ENCODE measurements at places on chromosomes 4 and X.

DNA sequence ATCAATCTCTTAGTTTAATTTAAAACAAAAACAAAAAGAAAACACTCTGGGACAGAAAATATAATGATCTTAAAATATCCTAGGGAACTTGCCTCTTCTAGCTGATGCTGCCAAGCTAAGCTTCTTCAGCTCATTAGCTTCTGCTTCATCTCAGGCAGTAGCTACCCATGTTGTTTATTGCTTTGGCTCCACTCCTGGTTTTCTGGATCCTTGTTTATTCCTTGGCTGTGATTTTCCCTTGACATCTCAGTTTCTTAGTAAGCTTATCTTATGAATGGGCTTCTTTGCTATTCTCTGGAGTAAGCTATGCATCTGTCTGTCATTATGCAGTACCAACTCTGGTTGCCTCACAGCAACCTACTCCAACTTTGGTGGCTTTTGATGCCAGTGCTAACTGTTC, 5.1 kb upstream of the MTHFD2L start:
- no peak overlapping the region for H3K27ac ChIP-seq
- peaks cover 6% of the 10 kb centered on the region for H3K4me1 ChIP-seq
- no peaks in the 10 kb centered on the region for H3K36me3 ChIP-seq
- no peak overlapping the region for H3K4me3 ChIP-seq
- no peak for DNase-seq

DNA sequence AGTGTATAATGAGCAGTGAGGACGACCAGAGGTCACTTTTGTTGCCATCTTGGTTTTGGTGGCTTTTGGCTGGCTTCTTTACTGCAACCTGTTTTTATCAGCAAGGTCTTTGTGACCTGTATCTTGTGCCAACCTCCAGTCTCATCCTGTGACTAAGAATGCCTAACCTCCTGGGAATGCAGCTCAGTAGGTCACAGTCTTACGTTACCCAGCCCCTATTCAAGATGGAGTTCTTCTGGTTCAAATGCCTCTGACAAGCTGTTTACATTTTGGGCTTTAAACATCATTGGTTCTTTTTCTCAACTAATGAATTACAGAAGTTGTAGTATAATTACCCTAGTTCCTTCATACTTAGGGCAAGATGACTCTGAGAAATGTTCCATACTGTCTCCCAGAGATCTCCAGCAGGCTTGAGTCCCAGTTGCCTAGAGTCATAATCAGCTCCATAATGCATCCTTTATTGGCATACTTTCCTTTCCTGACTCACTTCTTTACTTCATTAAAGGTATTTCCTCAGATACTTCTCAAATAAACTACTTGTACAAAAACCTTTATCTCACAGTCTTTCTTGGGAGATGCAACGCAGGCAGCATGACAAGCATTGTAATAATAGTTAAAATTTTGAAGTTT, 136.5 kb downstream of the KDM6A start:
- no peaks in the 10 kb centered on the region for H3K27me3 ChIP-seq
- DNase-seq, result no peak
- H3K36me3 ChIP-seq, result peaks cover 4% of the 10 kb centered on the region

GRCh38 chr4:40948014-40948413, 198.3 kb downstream of the NSUN7 start:
- no peak overlapping the region for H3K4me3 ChIP-seq
- no peaks in the 10 kb centered on the region for H3K36me3 ChIP-seq
- no peaks in the 10 kb centered on the region for H3K4me1 ChIP-seq
- DNase-seq, result no peak
- H3K27ac ChIP-seq, result no peak overlapping the region
- no peaks in the 10 kb centered on the region for H3K27me3 ChIP-seq

GRCh38 chr4:13852411-13852810, 224.9 kb upstream of the BOD1L1 start:
- H3K27me3 ChIP-seq, result peaks cover 2% of the 10 kb centered on the region
- DNase-seq, result no peak
- H3K4me1 ChIP-seq, result no peaks in the 10 kb centered on the region
- no peaks in the 10 kb centered on the region for H3K36me3 ChIP-seq

GRCh38 chrX:45807572-45808425, 607.1 kb upstream of the DIPK2B start:
- no peaks in the 10 kb centered on the region for H3K36me3 ChIP-seq
- H3K27me3 ChIP-seq, result no peaks in the 10 kb centered on the region
- H3K4me3 ChIP-seq, result no peak overlapping the region
- peaks cover 3% of the 10 kb centered on the region for H3K4me1 ChIP-seq

GRCh38 chr4:148065075-148065474, 333.2 kb downstream of the ARHGAP10 start:
- peaks cover 14% of the 10 kb centered on the region for H3K4me1 ChIP-seq
- H3K4me3 ChIP-seq, result no peak overlapping the region
- no peak overlapping the region for H3K27ac ChIP-seq
- peaks cover 6% of the 10 kb centered on the region for H3K36me3 ChIP-seq

DNA sequence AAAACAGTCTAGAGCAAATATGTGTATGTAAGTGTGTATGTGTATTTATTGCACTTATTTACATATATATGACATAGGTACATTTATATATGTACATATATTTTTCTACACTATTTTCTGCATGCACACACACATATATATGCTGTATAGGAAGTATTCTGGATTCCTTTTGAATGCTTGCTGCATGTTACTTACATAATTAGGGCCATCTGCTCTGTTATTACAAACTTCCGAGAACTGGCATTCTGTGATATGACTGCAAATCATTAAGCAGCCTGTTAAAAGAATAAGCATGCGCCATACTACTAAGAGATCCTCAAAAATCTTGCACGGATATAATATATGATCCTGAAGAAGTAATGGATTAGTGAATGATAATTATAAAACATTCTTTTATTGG, 1157.6 kb upstream of the TENM3 start:
- no peaks in the 10 kb centered on the region for H3K4me1 ChIP-seq
- no peak overlapping the region for H3K4me3 ChIP-seq
- DNase-seq, result no peak
- no peaks in the 10 kb centered on the region for H3K27me3 ChIP-seq

DNA sequence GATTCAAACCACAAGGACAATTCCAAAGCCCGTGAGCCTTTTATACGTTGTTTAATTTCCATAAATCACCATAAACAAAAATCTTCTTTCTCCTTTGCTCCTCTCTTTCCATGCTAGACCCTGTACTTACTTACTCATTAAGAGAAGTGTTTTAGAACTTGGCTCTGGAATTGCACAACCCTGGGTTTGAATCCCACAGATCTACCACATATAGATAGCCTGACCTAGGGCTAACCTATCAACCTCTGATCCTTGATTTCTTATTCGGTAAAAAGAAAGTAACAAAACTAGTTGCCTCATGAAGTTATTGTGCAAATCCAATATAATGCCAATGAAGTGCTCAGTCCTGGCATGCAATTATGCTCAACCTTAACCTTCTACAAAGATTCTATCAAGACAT, 68.8 kb downstream of the ZAR1 start:
- H3K27ac ChIP-seq, result no peak overlapping the region
- H3K4me3 ChIP-seq, result no peak overlapping the region
- no peaks in the 10 kb centered on the region for H3K4me1 ChIP-seq
- DNase-seq, result no peak
- no peaks in the 10 kb centered on the region for H3K27me3 ChIP-seq
- peaks cover 78% of the 10 kb centered on the region for H3K36me3 ChIP-seq

- no peaks in the 10 kb centered on the region for H3K27me3 ChIP-seq
- no peak for DNase-seq
- no peak overlapping the region for H3K27ac ChIP-seq
- no peak overlapping the region for H3K4me3 ChIP-seq
- no peaks in the 10 kb centered on the region for H3K36me3 ChIP-seq
These were observed 15.8 kb downstream of the GC start for GRCh38 chr4:71768123-71768522.

GRCh38 chr4:132587626-132588025, 561.5 kb upstream of the PCDH10 start:
- no peaks in the 10 kb centered on the region for H3K4me1 ChIP-seq
- H3K4me3 ChIP-seq, result no peak overlapping the region
- no peaks in the 10 kb centered on the region for H3K36me3 ChIP-seq
- H3K27ac ChIP-seq, result no peak overlapping the region
- H3K27me3 ChIP-seq, result no peaks in the 10 kb centered on the region
